NAMALWA (cell line): ENCODE measurements at places on chromosomes 5 and 9.

- peak; percentile 78 for DNase-seq
Observed at GRCh38 chr5:108911055-108911454, 163.4 kb downstream of the FER start.

DNA sequence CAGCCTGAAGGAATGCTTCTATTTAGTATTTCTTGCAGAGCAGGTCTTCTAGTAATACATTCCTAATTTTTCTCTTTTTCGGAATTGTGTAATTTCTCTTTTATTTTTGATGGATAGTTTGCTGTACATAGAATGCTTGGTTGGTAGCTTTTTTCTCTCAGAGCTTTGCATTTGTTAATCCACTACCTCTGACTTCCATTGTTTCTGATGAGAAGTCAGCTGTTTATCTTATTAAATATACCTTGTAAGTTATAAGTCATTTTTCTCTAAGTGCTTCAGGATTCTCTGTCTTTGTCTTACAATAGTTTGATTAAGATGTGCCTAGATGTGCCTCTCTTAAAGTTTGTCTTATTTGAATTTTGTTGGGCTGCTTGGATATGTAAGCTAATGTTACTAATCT lies 101.9 kb downstream of the HTR1A start:
- no peak for DNase-seq

DNA sequence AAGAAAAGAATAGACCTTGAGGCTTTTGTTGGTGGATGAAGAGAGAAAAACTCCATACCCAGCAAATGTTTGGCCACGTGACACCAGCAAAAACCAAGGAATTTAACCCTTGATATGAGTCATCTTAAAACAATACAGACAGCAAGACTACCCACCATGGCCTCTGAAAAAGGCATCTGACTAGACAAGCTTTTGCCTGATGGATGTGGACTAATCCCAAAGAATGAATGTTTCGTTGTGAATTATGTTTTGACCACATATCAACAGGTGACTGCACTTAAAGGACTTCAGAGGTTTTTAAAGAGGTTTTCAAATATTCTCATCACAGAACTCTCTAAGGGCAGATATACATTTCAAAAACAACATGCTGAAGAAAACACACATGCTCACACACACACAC lies 33.0 kb upstream of the SLC1A3 start:
- DNase-seq, result no peak

DNA sequence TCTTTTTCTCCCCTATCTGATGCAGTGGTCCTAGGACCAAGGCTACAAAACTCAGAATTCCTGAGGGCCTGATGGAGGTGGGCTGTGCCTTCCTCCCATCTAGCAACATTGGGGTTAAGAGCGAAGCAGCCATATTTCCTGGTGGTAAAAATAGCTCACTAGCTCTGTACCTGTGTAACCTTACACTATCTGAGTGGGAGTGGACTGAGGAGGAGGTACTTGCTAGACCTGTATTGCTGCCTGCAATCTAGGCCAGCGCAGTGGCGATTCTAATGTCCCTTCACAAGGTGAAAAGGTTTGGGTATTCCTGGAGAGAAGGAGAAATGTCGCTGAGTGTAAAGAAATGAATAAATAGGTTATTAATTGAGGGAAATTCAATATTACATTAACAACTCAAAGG lies 80.2 kb upstream of the LIFR start:
- DNase-seq, result no peak

- no peak for DNase-seq
Observed at GRCh38 chr5:123204251-123204650, 115.2 kb downstream of the PRDM6 start.

DNA sequence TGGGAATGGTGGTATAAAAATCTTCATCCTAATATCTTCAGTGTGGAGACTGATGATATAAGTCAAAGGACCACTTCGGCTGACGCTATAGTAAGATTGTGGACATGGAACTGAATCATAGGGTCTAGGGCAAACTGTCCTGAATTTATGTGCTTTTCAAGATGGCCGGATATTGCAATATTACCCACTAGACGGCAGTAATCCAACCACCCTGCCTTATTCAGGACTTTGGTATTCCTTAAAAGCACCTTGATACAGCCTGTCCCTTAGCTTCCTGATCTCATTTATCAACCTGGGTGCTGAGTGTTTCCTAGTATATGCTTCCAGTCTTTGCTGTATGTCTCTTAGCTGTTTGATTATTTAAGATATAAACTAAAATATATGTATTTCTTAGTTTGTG lies 71.2 kb upstream of the COX7C start:
- no peak for DNase-seq

- DNase-seq, result no peak
Observed at GRCh38 chr5:127521138-127521770, 3.8 kb downstream of the PRRC1 start.

DNA sequence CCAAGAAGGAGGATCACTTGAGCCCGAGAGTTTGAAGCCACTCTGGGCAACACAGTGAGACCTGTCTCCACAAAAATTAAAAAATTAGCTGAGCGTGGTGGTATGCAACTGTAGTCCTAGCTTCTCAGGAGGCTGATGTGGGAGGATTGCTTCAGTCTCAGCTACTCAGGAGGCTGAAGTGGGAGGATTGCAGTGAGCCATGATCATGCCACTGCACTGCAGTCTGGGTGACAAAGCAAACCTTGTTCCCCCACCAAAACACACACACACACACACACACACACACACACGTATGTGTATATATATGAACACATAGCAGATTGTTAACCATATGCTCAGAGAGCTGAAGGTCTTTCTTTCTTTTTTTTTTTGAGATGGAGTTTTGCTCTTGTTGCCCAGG lies 157.5 kb upstream of the MAST4 start:
- no peak for DNase-seq

GRCh38 chr5:139392678-139393496 lies 2.0 kb downstream of the PROB1 start:
- peak; percentile 92 for DNase-seq

DNA sequence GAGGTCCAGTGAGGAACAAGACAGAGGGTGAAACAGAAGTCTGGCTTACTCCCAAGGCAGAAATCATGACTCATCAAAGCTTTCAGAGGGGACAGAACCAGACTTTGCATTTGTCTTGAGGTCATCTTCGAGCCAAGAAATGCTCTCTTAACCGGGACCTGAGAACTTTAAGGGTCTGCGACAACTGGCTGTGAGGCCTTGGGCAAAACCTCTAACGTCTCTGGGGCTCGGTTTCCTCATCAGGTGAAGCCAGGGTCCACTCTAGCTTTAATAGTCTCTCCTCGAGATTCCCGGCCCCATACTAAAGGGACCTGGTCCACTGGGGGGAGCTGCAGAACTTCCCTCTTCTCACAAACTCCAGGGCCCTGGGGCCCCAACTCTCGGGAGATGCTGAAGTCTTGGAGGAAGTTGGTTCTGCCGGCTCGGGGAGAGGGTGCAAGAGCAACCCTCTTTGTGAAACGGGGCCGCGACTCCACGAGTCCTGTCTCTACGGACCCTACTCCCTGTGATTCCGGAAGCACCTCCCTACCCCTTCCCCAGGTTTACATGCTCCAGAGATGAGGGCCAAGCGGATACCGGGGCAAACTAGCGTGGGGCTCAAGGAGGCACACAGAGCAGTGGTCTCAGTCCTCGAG lies 2.6 kb downstream of the GLIS3 start:
- DNase-seq, result peak; percentile 71

DNA sequence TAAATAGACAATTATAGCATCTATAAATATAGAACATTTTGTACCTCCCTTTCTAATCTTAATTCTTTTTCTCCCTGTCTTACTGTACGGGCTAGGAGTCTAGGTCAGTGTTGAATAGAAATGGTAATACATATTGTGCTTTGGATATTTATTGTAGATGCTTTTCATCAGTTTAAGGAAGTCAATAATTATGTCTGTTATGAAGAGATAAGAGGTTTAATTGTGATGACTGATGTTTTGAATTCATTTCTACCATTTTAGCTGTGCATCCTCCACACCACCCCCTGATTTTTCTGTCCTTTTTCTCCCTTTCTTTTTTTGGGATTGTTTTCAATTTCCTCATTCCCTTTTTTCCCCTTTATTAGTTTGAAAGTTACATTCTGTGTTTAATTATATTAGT lies 95.8 kb downstream of the DOCK2 start:
- no peak for DNase-seq

DNA sequence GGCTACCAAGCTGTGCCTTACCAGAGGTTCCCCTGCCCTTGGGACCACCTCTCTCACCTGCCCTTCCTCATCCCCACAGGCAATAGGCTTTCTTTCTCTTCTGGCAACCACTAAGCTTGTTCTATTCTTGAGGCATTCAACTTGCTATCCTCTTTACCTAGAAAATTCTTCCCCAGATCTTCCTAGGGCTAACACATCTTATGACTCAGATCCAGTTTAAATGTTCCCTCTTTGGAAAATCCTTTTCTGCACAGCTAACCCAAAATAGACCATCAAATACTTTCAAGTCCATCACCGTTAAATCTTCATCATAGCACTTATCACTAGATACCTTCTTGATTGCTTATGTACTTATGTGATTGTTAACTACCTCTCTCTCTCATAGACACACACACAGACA lies 93.7 kb downstream of the ENC1 start:
- no peak for DNase-seq

GRCh38 chr9:35112257-35113020 lies 3.2 kb downstream of the ATOSB start:
- no peak for DNase-seq

- DNase-seq, result peak; percentile 37
Observed at GRCh38 chr5:134994560-134995156, 27.0 kb downstream of the CATSPER3 start.

DNA sequence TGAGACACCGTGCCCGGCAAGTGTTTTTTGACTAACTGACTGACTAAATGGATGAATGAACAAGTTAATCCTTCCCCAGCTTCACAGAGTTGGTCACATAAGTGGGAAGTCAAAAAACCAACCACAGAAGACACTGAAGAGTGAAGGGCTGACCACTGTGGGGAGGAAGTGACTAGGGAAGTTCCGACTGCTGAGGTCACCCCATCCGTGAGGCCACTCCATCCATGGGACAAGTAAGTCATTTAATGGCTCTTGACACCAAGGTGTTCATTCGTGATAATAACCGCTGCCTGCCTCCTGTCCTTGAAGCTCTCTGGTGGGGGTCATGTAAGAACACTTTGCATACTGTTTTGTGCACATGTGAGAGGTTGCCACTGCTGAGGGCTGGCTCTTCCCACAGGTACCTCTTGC lies 22.2 kb upstream of the CXCL14 start:
- DNase-seq, result no peak

GRCh38 chr5:8827696-8828095 lies 718.2 kb downstream of the SEMA5A start:
- no peak for DNase-seq

DNA sequence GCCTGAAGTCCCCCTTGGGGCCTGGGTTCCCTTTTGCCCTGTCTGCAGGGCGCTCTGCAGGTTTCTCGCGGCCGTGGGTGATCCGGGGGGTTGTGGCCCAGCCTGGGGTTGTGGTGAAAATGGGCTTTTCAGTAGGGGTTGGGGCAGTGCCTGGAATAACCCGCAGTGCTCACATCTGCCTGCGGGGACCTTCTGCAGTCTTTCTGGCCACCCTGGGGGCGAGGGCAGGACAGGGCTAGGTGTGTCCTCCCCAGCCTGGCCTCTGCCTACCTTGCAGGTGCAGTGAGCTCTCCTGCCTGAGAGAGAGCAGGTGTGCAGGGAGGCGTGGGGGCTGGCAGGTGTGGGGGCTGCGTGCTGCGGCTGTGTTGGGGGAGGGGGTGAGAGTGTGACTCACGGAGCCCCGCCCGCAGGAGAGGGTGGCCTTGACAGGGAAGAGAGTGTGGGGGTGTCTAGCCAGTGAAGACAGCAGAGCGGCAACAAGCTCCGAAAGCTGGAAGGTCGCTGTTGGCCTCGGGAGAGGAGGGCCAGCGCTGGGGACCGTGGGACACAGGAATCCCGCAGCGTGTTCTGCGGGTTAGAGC lies 131.4 kb downstream of the MRPL36 start:
- DNase-seq, result peak; percentile 54

DNA sequence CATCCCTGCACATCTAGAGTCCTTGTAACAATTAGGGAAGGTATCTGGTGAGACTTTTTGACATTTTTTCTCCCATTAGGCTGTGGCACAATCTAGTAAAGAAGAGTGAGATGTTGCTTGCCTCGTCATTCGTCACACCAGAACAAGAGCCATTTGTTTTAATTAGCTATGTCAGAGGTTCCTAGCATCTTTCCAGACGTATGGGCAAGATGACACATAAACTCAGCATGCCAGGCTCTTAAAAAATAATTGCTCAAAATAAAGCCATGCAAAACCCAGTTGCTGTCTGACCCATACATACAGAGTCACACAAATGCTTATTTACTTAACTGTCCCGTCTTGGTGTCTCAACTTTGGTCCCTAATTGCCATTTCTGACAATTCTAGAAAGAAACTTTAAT lies 125.9 kb downstream of the TRPM3 start:
- no peak for DNase-seq

GRCh38 chr9:136996361-136997292 lies at the start of gene CLIC3:
CLIC3 (minus strand) TSS chr9:136996568; CDS start chr9:136996543, 25 bp downstream.
- DNase-seq, result peak; percentile 36

GRCh38 chr9:80285326-80285725 lies 713.6 kb downstream of the TLE4 start:
- DNase-seq, result peak; percentile 13

- DNase-seq, result no peak
Observed at GRCh38 chr5:127567026-127567768, 49.8 kb downstream of the PRRC1 start.
